Stimulated activated CD4-positive, alpha-beta T cell treated with anti-CD3 and anti-CD28 coated beads, Interleukin-12 subunit alpha, Interleukin-12 subunit beta, amount 100 ng/mL, for 4 hours (primary cell): ENCODE measurements at places on chromosomes 7 and 10.

DNA sequence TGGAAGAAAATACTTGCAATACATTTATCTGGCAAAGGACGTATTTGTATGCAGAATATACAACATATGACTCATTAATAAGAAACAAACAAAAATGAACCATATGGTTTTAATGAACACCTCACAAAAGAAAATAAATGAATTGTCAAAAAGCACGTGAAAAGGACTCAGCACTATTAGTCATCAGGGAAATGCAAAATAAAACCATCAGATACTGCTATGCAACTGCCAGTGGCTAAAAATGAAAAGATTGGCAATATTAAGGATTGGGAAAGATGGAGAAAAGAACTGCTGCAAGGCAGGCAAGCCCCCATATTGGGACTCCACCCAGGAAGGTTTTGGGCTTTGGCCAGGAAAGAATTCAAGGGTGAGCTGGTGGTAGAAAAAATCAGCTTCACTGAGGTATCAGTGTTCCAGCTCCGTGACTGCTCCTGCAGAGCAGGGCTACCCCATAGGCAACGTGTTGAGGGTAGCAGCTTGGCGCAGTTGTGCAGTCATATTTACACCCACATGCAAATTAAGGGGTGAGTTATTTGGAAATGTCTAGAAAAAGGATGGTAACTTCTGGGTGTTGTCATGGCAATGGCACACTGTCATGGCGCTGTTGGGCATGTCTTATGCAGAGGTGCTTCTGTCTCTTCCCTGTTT lies 72.7 kb downstream of the CUBN start:
- no peak for DNase-seq

DNA sequence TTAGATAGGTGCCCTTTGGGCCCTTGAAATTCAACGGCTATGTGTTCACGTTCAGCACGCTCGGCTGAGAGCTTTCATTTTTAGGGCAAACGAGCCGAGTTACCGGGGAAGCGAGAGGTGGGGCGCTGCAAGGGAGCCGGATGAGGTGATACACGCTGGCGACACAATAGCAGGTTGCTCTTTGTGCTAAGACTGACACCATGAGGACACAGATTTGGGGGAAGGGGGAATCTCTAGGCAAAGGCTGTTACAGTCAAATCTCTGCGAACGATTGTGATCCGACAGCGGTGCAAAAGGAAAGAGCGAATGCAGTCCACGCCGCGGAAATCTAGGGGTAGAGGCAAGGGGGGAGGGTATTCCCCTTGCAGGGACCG lies 667 bp downstream of the KLLN start:
- no peak for DNase-seq

DNA sequence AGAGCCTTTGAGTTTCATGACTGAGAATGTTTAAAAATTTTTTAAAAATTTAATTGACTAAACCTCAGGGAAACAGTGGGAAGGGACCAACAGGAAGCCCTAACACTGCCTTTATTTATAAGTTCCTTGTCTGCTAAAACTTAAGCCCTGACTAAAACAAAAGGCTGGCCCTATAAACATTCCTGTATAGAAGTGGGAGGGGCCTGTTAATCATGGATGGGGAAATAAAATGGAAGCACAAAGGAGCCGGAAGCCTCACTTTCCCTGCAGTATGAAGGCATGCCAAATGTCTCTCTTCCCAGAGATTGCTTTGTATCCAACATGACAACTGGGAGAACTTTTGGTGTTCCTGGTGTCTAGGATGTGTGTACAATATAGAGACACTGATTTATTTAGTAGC lies 66.0 kb downstream of the VPS50 start:
- DNase-seq, result no peak

DNA sequence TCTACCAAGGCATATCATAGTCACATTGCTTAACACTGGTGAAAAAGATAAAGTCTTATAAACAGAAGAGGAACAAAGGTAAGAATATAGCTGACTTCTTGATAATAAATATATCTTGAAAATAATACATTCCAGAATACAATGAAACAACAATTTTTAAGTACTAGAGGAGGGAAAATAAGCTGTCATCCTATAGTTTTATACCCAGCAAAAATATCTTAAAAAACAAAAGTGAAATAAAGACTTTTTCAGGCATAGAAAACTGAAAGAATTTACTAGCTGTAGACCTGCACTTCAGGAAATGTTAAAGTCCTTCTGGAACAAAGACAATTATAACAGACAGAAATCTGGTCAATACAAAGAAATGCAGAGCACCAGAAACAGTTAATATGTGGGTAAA lies 21.4 kb upstream of the MACROH2A2 start:
- DNase-seq, result no peak

GRCh38 chr10:30827531-30828120 lies 198.1 kb upstream of the LYZL2 start:
- no peak for DNase-seq

DNA sequence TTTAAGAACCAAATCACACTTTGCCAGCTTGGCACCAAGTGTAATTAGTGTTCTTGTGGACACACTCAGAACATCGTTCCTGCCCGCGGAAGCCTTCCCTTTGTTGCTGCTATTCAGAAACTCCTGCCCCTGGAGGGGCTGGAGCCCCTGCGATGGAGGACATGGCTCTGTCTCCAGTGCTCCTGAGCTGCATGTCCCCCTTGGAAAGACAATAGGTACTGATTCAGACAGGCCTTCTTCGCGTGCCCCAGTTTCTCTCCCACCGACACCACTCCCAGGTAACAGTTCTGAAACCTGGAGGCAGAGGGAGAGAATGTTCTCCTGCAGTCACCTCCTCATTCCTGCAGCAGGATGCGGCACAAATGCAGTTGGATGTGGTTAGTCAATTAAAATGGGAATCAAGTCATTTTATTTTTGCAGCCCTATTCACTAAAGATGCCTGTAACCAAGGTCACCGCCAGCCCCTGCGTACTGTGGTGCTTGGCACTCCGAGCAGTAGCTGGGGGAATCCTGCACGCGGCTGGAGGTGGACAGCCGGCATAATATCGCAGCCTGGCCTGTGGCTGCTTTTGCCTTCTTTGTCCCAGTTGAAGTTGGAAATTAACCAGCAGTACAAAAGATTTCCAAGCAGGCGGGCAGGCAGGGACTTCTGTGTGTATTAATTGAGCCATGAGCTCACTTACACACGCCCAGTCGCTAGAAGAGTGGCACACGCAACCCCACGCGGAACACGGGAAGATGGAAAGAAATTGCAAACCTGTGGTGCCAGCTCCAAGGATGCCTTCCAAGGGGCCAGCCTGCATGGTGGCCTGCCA lies 205.7 kb downstream of the EBF3 start:
- DNase-seq, result no peak

- no peak for DNase-seq
Observed at GRCh38 chr10:58514111-58514770, 1.6 kb downstream of the BICC1 start.

GRCh38 chr10:50044941-50045664 lies 22.7 kb upstream of the WASHC2A start:
- no peak for DNase-seq

GRCh38 chr10:84237199-84238051 lies 3.9 kb downstream of the LRIT1 start:
- DNase-seq, result no peak

GRCh38 chr7:106520962-106521514 lies 139.9 kb downstream of the CCDC71L start:
- no peak for DNase-seq

DNA sequence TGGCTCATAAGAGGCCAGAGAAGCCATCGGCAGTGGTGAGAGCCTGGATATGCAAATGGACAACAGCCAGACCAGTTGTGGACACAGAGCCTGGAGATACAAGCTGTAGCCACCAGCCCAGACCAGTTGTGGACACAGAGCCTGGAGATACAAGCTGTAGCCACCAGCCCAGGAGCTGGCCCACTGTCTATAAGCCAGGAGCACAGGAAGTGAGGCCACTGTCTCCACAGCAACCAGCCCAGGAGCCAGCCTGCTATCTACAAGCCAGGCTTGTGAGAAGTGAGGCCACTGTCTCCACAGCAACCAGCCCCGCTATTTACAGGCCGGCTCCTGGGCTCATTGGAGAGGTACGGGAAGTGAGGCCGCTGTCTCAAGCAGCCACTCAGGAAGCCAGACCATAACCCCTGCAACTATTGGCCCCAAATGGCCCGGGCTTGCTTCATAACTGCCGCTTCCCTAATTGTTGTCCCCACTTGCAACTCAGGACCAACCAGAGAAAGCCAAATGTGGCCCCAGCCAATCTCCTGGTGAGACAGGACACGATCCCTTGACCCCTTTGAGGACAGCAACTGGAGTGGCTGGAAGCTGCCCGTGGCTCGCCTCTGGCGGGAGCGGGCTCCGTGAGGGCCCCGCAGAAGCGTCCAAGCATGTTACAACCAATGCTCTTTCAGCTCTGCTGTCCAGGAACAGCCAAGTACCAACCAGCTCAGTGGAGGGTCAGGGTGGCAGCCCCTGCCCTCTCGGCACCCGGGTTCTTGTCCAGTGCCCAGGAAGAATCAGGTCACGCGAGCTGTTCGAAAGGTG lies 44.1 kb upstream of the CNPY1 start:
- DNase-seq, result no peak

DNA sequence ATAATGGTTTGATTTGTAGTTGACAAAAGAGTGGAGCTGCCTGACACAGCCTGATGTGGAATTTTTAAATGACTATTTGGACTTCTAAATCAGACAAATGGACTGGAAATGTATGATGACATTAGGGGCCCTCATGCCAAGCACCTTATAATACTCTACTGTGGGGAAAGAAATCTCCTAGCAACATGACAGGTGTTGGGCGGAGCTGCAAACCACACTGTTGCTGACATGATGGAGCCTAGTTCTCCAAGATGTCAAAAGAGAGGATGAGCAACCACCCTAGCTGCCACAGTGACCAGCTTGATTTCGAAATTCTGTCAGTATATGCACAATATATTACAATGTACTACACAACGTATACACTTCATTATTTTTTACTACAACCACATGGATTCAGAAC lies 65.8 kb downstream of the RHOBTB1 start:
- no peak for DNase-seq

- DNase-seq, result no peak
Observed at GRCh38 chr10:47082055-47082784, 171.0 kb downstream of the PTPN20 start.

- DNase-seq, result no peak
Observed at GRCh38 chr10:24209432-24209771, 464 bp downstream of the KIAA1217 start.

DNA sequence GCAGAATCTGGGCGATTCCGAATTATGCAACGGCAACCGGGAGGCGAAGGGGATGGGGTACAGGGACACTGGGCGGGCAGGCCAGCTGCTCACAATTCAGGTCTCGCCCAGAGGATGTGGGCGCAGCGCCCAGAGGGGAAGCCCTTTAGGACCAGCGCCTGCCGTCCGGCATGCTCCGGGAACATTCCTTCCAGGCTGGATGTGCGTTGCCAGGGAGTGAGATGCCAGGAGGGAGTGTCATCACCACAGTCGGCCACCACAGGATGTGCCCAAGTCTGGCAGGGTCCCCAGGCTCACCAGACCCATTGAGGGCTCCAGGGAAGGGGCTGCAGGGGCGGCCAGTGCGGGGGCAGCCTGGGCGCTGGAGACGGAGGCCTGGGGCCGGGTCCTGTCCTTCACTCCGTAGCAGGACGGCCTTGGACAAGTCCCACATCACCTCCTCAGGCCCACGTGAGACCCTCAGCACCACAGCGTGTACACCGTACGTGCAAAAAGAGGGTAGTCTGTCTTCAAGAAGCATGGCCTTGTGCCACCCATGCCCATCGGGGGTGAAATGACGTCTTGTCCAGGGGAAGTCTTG lies 63.9 kb downstream of the FOXL3 start:
- no peak for DNase-seq

DNA sequence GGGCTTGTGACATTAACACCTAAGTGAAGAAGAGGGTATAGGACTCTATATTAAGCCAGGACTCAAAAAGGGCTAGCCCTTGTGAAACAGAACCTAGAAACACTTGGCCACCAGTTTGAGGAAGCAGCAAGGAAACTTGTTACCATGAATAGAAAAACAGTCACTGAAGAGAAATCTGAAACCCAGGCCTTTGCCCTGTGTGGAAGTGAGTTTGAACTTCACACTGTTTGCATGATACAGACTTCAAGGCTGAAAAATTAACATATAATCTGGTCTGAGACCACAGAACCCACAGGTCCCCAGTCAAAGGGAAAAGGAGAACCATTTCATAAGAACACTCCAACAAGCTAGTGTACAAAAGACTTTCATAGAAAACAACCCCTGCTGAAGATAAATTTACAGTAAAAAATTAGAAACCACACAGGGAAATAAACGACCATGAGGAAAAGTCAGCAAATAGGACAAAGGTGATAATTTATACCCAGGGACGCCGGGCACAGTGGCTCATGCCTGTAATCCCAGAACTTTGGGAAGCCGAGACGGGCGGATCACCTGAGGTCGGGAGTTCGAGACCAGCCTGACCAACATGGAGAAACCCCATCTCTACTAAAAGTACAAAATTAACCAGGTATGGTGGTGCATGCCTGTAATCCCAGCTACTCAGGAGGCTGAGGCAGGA lies 76.1 kb downstream of the SKIDA1 start:
- no peak for DNase-seq

- DNase-seq, result no peak
Observed at GRCh38 chr7:23393636-23394035, 76.7 kb downstream of the IGF2BP3 start.

- no peak for DNase-seq
Observed at GRCh38 chr7:133754708-133755107, 372.4 kb upstream of the LRGUK start.

GRCh38 chr7:44191171-44191570 lies 1.9 kb upstream of the GCK start:
- DNase-seq, result no peak

DNA sequence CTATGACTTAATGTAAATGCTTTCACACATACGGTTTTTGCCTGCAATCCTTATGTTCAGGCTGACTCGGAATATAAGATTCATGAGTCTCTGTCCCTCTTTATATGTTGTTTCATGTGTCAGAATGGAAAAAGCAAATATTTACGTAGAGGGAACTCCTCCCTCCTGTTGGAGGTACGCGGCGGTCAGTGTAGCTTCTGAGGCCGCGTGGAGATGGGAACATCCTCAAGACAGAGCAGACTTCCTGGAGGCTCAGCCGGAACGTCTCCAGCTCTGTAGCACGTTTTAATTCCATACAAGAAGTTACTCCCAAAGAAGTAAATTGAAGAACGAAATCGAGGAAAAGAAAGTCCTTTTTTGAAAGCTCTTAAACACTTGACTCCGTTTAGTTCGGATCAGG lies 248.3 kb downstream of the EBF3 start:
- no peak for DNase-seq

DNA sequence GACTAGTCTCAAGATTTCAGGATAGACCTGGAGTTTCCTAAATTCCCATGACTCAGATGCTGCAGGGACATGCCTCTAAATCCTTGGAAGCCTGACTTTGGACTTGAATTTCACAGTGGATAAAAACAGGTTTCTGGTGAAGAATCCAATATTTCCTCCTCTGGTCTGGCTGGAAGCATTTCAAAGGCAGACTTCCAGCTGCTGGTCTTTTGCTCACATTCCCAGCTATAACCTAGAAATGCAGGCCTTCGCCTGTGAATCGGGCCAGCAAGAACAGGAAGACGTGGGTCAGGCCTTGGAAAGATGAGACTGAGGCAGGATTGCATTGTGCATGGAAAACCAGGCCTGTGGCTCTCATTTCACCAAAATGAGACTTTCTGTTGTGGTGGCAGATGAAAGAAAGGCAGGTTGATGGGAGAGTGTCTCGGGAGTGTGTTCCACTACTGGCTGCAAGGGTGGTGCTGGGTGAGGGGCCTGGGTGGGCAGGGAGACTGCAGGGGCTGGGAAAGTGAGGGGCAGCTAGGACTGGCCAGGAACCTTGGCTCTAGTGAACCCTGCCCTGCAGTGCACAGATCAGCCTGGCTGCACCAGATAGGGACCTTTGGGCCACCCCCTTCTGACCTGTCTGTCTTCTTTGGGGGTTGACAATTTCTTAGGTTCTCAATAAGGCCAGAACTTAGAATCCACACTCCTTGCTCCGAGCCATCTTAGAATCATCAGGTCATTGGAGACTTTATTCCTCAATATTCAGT lies 488.8 kb upstream of the MKI67 start:
- DNase-seq, result no peak
